Stimulated activated effector memory CD8-positive, alpha-beta T cell treated with anti-CD3 and anti-CD28 coated beads, Interleukin-12 subunit alpha, Interleukin-12 subunit beta, amount 100 ng/mL, for 72 hours (primary cell): ENCODE measurements at places on chromosomes 2 and 18.

- DNase-seq = no peak
These were observed 72.5 kb upstream of the CYP1B1 start for GRCh38 chr2:38148501-38148900.

GRCh38 chr2:196827356-196827755 is 18.2 kb upstream of the C2orf66 start:
- DNase-seq = no peak

GRCh38 chr18:55477860-55478581 is 110.0 kb downstream of the TCF4 start:
- DNase-seq = no peak

- DNase-seq = no peak
These were observed 63.6 kb downstream of the CTNNA2 start for GRCh38 chr2:79576451-79576850.

- no peak for DNase-seq
These were observed 43.4 kb downstream of the COLEC12 start for GRCh38 chr18:457140-457519.

GRCh38 chr18:27665264-27665799 is 480.2 kb upstream of the CHST9 start:
- no peak for DNase-seq

GRCh38 chr2:10441948-10442347 is 6.2 kb downstream of the ODC1 start:
- no peak for DNase-seq

DNA sequence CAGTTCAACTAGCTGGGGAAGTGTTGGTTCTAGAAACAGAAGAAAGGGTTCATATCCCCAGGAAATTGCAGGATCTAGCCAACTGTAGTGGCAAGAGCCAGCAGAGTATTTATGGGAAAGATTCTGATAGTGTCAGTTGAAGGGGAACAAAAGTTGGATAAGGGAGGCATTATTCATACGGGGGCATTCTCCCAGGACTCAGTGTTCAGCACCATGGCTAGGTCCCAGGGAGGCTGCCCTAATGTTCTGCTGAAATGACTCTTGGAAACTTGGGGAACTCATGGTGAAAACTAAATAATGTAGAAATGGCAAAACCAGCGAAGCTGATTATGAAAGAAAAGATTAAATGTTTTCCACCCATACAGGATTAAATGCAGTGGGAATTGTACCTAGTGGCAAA is 543.7 kb downstream of the TRIB2 start:
- no peak for DNase-seq

DNA sequence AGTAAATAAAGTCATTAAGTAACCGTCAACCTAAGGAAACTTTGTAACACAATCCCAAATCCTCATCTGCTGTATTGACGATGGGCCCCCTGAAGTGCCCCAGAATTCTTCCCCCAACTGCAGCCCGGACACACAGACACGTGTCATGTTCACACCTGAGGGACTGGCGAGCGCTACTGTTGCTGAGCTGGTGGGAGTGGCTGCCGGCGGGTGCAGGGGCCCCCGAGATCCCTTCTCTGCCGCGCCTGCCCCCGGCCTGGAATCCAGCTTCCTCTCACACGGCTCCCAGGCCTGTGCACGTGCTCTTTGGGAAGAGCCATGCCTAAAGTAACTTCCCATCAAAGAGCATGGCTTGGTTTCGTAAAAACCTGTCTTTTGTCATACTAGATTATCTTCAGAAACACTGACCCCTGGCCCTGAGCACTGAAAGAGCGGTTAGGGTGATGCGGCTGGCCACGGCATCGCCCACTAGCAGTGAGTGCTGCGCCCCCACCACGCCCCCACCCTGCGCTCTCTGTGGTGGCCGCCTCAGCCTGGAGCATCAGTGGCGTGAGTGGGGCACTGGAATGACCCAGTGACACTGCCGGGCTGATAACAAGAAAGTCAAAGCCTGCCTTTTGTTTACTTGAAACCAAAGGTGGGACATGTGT is 56.0 kb downstream of the ADI1 start:
- DNase-seq = no peak

GRCh38 chr2:66273933-66274490 is 160.9 kb upstream of the MEIS1 start:
- no peak for DNase-seq

DNA sequence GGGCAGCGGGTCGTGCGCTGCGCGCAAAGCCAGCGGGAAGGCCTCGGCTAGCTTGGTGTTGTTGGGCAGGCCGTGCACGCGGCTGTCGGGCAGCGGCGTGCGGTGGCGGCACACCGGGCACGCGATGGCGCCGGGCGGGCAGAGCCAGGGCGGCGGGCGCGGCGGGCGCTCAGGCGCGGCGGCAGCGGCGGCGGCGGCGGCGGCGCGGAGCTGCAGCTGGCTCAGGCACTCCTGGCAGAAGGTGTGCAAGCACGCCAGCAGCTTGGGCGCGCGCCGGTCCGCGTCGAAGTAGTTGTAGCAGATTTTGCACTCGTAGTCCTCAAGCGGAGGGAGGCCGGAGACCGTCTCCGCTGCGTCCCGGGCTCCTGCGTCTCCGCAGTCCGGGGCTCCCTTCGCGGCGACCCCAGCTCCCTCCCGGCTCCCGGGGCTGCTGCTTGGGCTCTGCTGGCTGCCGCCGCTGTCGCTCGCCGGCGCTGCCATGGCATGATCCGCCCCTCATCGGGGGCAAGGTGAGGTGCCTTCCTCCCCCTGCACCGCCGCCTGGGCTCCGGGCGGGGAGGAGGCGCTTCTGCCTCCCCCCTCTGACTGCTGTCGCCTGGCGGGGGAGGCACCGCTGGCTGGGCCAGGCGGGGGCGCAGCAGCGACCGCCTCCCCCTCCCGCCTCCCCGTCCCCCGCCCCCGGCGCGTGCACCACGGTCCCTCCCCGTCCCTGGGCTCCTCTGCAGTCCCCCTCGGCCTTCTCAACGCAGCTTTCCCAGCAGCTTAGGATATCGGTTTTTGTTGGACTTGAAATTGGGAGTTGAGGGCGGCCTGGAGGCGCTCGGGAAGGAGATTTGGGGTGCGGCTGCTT is 21.0 kb upstream of the PAX3 start:
- no peak for DNase-seq

GRCh38 chr2:218149848-218150440 is 16.8 kb downstream of the CXCR1 start:
- no peak for DNase-seq

DNA sequence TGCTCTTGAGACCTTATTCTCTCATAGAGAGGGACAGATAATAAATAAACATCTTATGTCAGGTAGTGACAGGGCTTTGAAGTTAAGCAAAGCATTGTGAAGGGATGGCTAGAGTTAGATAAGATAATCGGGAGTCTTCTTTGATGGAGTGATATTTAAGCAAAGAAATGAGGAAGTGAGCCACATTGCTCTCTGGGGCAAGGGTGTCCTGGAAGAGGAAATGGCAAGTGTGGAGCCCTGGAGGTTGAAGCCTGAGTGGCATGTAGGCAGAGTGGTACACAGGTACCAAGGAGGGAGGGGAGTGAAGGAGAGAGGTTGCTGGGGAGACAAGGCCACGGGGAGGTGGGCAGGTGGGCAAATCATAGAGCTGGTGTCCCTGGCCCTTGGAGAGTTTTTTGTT is 110.2 kb downstream of the CTAGE1 start:
- DNase-seq = no peak

- DNase-seq = no peak
These were observed 69.7 kb upstream of the ACKR3 start for GRCh38 chr2:236499691-236500578.

GRCh38 chr2:197674060-197674459 is 1.3 kb downstream of the RFTN2 start:
- no peak for DNase-seq

DNA sequence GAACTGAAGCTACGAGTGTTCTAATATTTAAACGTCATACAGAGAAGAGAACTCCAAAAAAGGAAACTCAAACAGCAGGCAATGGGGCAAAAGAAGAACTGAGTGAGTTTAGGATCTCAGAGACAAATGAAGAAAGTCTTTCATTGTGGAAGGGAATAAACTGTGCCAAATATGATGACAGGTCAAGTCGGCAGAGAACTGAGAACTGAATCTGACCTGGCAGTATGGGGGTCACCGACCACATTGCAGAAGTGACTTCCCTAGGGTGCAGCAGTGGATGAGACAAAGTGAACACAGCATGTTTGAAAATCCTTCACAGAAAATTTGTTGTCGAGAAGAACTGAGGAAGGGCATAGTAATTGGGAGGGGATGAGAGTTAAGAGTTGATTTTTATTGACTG is 55.9 kb downstream of the TTC21B start:
- no peak for DNase-seq

DNA sequence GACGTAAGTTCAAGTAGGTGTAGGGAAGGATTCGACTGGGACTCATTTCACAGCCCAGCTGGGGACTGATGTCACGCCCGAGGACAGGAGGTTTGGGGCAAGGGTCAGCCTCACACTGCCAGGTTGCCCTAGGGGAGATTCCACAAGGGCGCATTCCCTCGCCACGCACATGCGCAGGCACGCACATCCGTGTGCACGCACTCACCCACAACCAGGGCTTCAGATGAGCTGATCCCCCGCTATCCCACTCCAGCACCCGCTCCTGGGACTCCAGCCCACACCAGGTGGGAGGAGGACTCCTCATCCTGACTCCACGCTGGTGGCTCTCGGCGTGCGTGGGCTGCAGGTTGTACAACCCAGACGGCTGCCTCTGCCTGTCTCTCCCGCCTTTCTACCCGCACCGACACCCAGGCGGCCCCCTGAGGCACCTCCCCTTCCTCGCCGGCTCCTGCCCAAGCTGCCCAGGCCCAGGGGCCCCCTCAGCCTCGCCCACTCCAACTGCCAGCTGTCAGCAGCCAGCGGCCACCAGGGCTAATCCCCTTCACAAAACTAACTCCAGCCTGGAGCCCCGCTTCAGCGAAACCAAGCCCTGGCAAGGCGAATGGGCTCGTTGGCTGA is 47.8 kb upstream of the FOSL2 start:
- no peak for DNase-seq

DNA sequence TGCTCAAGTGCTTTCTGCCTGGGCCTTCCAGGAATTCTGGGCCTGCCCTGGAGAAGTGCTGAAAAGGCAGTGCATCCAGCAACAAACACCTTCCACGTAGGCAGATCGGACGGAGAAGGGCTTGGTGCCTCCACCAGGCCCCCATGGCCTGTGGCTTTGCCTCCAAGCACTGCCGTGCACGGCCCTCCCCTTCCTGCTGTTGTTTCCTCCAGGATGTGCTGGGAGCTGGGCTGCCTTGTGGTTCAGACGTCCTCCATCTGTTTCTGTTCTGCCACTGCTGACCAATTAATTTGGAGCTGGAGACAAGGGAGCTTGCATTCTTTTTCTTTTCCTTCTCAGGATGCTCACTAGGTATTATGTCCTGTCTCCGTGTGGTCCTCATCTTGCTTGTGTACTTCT is 197.0 kb downstream of the HRH4 start:
- no peak for DNase-seq

GRCh38 chr2:113078350-113078839 is 10.6 kb downstream of the IL1F10 start:
- DNase-seq = no peak

DNA sequence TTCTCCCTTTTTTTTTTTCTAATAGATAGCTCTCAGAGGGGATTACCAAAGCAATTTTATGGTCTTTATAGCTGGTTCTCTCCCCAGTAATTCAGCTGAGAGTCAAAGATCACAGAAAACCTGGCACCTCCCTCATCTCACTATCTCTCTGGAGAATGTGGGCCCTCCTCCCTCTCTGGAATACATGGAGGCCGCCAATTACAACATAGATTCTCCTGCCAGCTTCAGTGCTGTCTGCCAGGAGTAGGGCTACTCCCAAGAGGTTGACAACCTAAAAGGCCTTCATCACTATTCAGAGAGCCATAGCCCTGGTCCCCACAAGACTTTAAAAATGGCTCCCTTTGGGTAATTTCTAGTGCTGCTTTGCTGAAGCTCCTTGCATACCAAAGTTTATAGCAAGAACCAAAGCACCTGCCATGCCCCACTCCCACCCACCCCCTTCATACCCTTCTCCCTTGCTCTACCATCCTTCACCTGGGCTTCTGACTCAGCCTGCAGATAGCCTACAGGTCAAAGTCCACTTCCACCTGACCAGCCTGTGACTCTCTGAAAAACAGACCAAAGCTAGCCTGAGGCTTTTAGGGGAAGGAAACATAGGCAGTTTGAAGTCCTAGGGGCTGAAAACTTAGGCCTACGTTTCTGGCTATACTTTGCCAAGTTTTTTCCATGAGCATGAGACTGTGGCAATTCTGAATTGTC is 472.3 kb downstream of the TNS1 start:
- no peak for DNase-seq
